ENCODE measurements at places on chromosomes 2 and 18.

- no peak overlapping the region for H3K27ac ChIP-seq
- H3K27me3 ChIP-seq = no peaks in the 10 kb centered on the region
Measured at GRCh38 chr2:241460631-241461030, 47.8 kb downstream of the STK25 start.

GRCh38 chr18:63970809-63971205 lies 926 bp downstream of the SERPINB8 start:
- DNase-seq = no peak
- no peaks in the 10 kb centered on the region for H3K36me3 ChIP-seq
- peak overlapping the region; percentile 83 for H3K4me3 ChIP-seq
- H3K27me3 ChIP-seq = no peaks in the 10 kb centered on the region
- peaks cover 19% of the 10 kb centered on the region for H3K4me1 ChIP-seq

DNA sequence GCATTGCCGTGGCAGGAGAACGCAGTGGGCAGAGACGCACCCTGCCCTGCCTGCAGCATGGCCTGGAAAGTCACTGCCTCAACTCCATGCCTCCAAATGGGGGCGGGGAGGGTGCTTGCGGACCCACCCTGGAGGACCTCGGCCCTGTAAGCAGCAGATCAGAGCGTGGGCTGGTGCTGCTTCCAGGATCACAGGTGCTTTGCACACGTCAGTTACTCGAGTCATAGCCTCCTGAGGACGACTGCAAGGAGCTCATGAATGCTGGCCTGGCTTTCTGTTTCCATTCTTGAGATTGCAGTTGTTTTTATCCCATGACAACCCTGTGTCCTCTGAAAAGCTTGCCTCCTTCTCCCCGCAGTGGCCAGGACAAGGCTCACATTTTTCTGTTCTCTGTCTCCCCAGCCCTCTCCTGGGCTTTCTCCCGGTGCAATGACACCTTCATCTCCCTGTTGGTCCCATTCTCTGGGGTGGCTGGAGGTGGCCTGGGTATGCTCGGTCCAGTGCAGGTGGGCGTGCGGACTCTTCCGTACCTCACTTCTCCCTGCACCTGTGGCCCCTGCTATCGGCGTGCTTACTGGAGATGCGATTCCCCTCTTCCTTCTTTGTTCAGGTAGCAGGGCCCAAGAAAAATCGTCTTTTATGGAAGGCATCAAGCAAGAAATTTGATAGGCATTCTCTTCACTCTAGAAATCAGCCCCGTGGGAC lies 208.0 kb downstream of the GBX2 start:
- no peak overlapping the region for H3K27ac ChIP-seq
- no peaks in the 10 kb centered on the region for H3K4me1 ChIP-seq
- H3K36me3 ChIP-seq = no peaks in the 10 kb centered on the region
- no peak for DNase-seq

DNA sequence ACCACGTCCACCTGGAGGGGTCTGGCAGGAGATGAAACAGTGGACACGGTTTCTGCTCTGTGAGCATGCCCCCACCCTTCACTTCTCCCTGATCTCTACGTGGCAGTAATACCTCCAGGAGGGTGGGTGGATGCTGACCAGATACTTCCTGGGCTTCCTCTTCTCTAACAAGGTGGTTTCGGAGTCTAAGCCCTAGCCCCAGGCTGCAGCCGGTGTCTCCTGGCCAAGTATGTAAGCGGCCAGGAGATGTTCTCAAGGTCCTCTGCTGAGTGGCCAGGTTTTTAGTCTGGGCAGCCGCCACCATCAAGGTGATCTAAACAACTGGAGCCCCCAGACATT lies 101.8 kb upstream of the ASB18 start:
- DNase-seq = no peak
- no peak overlapping the region for H3K4me3 ChIP-seq
- H3K27ac ChIP-seq = no peak overlapping the region

GRCh38 chr2:120203251-120204021 lies 19.8 kb downstream of the TMEM185B start:
- H3K4me3 ChIP-seq = no peak overlapping the region
- peaks cover 11% of the 10 kb centered on the region for H3K4me1 ChIP-seq

DNA sequence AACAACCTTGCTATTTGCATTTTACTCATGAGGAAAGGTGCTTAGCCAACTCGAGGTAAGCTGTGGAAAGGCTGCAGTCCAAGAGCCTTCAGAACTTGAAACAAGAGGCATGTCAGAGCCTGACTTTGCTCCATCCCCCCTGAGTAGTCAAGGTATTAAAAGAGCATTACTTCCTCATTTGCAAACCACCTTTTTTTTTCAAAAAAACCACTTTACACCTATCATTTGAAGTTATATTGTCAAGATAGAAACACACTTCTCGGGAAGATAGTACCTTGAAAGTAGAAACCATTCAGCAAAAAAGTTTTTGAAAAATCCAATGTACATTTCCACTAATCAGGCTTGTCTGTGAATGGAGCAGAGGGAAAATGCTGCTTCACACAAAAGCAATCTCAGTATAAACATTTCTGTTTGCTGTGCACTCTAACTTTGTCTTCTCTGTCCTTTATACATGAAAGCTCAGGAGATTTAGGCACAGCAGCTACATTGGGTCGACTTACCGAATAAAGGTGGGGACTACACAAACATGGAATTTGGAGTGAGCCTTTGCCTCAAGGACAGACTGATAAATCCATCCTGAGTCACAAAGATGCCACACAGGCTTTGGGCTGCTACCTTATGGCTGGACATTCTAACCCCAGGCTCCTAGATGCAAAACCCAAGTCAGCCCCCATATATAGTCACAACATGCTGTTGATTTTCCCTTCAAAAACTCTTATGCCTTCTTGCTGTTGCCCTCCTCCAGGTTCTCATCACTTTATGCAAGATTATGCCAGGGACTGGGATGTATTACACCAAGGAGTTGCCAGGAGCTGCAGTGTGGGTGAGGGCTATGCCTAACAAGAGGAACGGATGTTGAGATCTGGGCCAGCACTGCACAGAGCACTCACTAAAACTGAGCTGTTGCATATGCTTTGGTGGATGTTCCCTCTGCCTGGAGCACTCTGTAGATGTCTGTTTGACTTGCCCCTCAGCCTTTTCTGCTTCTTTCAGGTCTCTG lies 41.4 kb upstream of the EML4 start:
- no peaks in the 10 kb centered on the region for H3K27me3 ChIP-seq
- no peak overlapping the region for H3K4me3 ChIP-seq
- H3K36me3 ChIP-seq = no peaks in the 10 kb centered on the region
- no peak overlapping the region for H3K27ac ChIP-seq
- peaks cover 6% of the 10 kb centered on the region for H3K4me1 ChIP-seq

- no peak overlapping the region for H3K27ac ChIP-seq
- peaks cover 16% of the 10 kb centered on the region for H3K4me1 ChIP-seq
- no peak for DNase-seq
Measured at GRCh38 chr2:43047187-43047780, 179.1 kb downstream of the ZFP36L2 start.

GRCh38 chr2:23327416-23327815 lies 57.6 kb upstream of the KLHL29 start:
- H3K4me1 ChIP-seq = no peaks in the 10 kb centered on the region
- DNase-seq = no peak
- H3K4me3 ChIP-seq = no peak overlapping the region
- H3K27ac ChIP-seq = no peak overlapping the region
- peaks cover 82% of the 10 kb centered on the region for H3K27me3 ChIP-seq

DNA sequence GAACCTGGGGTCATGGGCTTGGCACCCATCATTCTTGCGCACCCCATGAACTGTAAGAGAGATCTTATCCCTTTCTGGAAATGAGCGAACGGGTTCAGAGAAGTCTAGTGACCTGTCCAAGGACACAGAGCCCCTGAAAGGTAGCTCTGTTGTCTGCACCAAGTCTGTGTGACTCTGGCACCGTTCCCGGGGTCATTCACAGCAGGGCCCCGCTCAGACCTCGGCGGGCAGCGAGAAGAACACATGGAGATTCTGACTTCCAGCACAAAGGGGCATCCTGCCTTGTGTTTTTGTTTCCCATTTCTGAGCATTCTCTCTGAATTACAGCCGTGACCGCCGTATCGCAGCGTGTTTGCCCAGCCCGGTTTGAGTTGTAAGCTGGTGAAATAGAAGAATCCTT lies 231.7 kb downstream of the KLHL29 start:
- no peak overlapping the region for H3K27ac ChIP-seq
- no peaks in the 10 kb centered on the region for H3K36me3 ChIP-seq
- no peaks in the 10 kb centered on the region for H3K4me1 ChIP-seq
- no peaks in the 10 kb centered on the region for H3K27me3 ChIP-seq
- no peak for DNase-seq

DNA sequence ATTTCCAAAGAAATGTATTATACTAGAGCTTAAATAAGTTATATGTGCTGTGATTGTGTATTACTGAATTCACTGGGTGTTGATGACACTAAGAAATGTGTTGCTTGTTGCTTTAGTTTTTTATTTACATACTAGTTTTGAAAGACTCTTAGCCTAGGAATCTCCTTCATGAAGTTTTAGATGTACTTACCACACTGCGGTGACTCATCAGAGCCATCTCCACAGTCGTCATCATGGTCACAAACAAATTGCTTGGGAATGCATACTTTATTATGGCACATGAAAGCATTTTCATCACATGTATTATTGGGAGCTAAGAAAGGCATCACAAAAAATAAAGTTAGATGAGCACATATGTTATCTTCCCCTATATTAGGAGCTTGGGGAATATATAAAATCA lies 1624.2 kb downstream of the LRP1B start:
- no peak overlapping the region for H3K27ac ChIP-seq
- H3K27me3 ChIP-seq = no peaks in the 10 kb centered on the region
- H3K4me1 ChIP-seq = no peaks in the 10 kb centered on the region
- H3K4me3 ChIP-seq = no peak overlapping the region
- H3K36me3 ChIP-seq = no peaks in the 10 kb centered on the region

DNA sequence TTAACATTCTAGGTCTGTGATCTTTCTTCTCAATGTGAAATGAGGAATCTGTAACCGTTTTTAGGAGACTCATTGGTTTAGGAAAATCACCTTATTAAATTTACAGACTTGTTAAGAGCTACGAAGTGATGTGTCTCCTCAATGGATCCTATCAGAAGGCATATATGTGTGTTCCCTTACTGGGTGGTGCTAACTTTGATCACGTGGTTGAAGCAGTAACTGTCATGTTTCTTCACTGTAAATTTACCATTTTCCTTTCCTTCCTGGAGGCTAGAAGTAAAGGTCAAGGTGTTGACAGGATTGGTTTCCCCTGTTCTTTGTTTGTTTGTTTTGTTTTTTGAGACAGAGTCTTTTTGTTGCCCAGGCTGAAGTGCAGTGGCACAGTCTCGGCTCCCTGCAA lies 1.4 kb upstream of the MTHFD2 start:
- H3K4me1 ChIP-seq = peaks cover 17% of the 10 kb centered on the region
- H3K27ac ChIP-seq = no peak overlapping the region
- no peaks in the 10 kb centered on the region for H3K27me3 ChIP-seq

DNA sequence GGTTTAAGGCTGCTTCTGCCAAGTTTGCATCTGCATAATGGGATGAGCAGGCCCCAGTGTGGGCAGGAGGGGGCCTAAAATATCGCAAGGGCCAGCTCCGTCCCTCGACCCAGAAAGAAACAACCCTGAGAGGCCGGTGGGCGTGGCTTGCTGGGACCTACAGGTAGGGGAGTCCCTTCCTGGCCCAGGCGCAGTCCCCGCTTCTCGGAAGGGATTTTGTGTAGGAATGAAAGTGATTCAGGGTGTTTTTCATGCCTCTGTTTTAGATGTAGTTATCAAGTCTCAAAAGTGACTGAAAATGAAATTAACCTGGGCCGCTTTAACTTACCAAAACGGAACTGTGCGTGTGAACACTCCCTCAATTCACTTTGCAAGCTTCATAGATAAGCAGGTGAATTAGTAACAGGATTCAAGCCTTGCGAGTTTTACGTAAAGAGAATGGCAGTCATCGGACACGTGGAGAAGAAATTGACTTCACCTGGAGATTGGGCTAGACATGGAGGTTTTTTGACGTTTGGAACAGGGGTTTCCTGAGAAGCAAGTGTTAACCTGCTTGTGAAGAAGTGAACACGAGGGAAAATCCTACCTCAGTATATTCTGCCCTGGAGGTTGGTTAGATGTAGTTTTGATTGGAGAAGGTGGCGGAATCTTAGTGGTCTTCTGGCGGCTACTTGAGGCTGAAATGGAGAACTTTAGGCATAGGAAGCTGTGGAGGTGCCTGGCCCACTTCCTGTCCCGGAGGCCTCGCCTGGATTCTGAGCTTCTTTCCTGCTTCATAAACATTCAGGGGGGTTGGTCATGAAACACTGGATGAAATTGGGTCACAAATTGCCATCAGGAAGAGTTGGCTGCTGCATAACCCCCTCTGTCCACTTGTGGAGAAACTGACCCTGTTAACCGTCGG lies 1.7 kb downstream of the NCK2 start:
- H3K27me3 ChIP-seq = no peaks in the 10 kb centered on the region
- peaks cover 6% of the 10 kb centered on the region for H3K4me1 ChIP-seq
- H3K36me3 ChIP-seq = no peaks in the 10 kb centered on the region

DNA sequence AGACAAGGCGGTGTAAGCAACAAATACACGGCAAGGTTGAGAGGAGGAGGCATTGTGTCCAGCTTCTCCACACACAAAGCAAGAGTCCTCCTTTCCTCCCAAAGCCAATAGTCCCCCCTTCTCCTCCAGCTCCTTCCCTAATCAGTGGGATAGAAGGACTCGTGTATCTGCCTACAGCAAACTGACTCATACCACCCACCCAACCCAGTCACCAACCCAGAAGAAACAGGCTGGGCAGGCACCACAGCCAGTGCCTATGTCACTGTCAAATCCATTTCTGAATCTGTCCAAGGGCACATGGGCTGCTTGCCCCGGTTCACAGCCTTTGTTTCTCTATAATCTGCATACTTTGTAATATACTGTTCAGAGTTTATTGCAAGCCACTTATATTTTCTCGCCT lies 19.2 kb upstream of the NMS start:
- no peak for DNase-seq
- H3K4me1 ChIP-seq = no peaks in the 10 kb centered on the region
- H3K4me3 ChIP-seq = no peak overlapping the region
- H3K27ac ChIP-seq = no peak overlapping the region
- H3K36me3 ChIP-seq = no peaks in the 10 kb centered on the region
- no peaks in the 10 kb centered on the region for H3K27me3 ChIP-seq

DNA sequence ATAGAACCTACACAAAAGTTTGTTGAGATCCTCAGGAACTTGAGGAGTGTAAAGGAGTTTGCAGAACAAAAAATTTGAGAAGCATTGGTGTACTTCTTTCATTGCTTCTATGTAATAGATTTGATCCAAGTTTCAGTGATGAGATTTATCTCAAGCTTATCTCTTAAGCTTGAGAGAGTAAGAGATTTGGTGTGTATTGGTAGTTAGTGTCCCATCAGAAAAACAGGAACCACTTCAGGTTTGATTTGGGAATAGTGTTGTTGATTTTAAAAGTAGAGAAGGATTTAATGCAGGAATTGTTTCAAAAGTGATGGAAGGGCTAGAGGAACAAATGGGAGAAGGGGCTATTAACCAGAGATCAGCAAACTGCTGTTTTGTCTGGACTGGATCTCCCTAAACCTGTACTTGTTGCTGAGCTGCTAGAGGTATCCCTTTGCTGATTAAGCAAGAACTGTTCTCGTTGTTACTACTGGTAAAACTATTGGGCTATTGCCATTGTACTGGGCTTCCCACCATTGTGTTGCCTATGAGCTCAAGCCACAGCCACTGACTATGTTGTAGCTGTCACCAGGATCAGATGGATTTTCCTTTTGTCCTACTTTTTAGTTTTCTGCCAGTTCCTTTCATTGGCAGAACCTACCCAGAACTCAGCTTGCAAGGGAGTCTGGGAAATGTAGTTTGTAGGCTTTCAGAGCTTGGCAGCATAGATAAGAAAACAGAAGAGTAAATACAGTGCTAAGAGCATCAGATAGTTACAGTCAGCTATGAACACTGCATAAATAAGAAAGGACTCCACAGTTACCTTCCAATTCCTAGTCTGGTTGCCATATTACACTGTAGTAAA lies 39.3 kb downstream of the RAB10 start:
- no peak overlapping the region for H3K4me3 ChIP-seq
- H3K36me3 ChIP-seq = peaks cover 5% of the 10 kb centered on the region
- no peak overlapping the region for H3K27ac ChIP-seq
- H3K4me1 ChIP-seq = peaks cover 20% of the 10 kb centered on the region
- no peaks in the 10 kb centered on the region for H3K27me3 ChIP-seq

Data from HCT116 (cell line).